Sciatic nerve (tissue), 2 donors: ENCODE measurements at places on chromosomes 5 and 9. TPM values are rescaled to one million over a fixed set of nuclear protein-coding genes. Genes with fewer than 3 reads are reported as not detected.

DNA sequence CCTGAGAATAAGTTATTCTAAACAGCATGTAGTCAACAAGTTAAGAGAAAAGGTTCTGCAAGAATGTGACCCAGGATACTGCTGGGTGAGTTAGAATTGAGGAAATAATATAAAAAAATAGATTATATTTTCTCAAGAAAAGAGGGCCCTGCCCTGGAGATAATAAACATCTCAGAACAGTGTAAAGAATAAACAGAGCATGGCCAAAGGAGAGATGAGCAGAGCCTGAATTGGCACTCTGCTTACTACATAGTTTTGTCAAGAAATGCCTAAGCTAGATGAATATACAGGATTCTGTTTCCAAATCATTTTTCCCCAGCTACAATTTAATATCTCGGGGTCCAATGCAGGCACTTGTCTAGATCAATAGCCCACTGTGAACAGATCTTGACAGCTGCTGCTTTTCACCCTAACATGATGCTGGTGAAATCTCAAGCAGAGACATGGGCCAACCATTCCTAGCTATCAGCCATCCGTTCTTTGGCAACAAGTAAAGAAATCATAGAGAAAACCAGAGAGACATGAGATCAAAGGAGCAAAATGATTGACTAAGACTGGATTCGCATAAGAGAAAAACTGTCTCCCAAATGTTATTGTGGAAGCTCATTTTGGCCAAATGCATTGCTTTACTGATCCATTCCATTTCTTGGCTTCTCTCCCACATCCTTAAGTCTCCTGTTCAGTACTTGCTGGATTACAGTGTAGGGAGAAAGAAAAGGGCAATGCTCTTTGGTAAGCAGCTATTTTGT lies 173.2 kb downstream of the PRELID2 start:
- DNase-seq, result no peak

DNA sequence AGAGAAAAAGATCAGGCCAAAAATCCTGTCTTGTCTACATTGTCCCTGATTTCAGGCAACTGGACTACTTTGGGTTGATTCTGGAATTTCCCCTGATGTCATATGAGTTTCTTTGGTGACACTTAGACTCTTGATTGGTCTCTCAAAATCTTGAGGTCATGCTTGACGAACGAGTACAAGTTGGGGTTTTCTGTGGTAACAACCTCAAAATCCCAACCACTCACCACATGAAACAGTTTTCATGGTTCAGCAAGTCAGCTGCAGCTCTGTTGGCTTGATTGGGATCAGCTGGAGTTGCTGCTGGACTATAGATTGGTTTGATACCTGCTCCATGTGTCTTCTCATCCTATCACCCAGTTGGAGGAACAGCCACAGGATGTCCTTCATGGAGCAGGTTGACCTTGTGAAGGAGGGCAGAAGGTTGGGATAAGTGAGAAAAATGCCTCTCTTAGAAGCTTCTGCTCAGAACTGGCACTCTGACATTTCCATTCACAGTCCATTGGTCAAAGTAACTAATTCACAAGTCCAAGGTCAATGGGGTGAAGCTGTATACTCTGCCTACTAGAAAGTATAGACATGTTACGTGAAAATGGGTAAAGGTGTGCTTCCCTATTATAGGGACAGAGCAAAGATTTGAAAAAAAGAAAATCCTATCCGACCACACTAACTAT lies 284.5 kb downstream of the SH3GL2 start:
- no peak for DNase-seq

- DNase-seq, result no peak
Measured at GRCh38 chr5:51539232-51539631, 156.0 kb downstream of the ISL1 start.

- no peak for DNase-seq
Measured at GRCh38 chr9:125317704-125318103, 56.1 kb downstream of the GAPVD1 start.

DNA sequence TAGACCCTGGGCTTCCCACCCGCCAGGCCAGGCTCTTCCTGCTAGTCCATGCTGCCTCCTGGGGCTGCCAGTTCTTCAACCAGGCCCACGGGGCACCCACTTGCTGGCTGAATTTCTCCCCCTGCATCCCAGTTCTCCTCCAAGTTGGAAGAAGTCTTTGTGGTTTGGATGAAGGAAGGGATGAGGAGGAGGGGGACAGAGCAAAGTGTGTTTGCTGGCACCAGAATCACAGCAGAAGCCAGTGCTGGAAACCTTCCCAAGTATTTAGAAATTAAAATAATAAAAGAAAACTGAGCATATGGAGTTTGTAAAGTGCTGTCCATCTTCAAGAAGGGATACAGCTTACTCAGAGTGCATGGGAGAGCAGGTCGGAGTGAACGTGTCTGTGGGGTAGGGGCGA lies 19.4 kb upstream of the UNC5A start:
- no peak for DNase-seq

DNA sequence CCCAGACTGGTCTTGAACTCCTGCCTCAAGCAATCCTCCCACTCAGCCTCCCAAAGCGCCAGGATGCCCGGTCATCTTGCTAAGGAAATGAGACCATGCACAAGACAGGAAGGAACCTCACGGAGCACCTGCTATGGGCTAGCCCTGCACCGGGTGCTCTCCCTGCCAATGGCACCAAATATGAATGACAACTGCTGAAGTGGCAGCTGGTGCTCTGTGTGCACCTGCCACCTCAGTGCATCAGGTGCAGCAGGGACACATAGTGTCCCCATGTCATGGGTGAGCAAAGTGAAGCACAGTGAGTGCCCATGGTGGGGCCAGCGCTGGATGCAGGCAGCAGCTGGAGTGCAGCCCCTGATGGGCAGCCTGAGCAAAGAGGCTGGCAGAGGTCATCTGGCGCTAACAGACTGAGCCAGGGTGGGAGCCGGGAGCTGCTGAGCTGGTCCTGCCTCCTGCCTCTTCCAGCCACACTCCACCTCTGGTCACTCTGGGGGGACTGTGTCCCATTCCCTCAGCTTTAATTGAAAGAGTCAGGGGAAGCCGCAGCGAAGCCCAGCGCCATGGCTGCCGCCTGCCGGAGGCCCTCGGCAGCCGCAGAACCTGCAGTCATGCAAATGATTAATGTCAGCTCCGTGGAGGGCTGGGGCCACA lies 46.4 kb downstream of the BARX1 start:
- no peak for DNase-seq

- no peak for DNase-seq
Measured at GRCh38 chr9:138020795-138021182, 143.2 kb downstream of the CACNA1B start.

GRCh38 chr5:219991-220390 lies 1.9 kb downstream of the SDHA start:
- no peak for DNase-seq

DNA sequence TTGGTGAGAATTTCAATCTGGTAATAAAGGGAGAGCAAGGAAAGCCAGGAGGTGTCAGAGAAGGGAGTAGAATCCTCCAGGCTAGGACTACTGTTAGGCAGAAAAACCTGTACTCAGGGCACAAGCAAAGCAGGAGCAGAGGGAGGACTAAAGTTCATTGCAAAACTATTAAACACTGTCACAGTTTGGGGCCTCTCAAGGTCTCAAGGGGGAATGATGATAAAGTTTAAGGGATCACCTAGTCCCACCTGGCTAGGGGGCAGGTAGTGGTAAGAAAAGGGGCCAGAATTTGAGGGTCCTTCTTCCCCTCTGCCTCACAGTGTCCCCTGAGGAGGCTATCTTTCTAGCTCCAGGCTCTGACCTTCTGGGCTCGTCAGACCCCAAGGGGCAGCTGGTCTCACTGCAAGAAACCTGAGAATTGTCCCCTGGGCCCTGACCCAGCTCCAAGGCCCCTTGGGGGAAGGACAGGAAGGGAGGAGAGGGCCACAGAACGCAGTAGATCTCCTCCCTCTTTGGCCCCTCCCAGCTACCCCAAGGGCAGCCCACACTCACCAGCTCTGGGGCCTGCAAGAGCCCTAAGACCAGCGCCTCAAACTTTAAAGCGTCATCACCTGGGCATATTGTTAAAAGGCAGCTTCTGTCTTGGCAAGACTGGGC lies 974 bp downstream of the CCDC69 start:
- DNase-seq, result no peak

DNA sequence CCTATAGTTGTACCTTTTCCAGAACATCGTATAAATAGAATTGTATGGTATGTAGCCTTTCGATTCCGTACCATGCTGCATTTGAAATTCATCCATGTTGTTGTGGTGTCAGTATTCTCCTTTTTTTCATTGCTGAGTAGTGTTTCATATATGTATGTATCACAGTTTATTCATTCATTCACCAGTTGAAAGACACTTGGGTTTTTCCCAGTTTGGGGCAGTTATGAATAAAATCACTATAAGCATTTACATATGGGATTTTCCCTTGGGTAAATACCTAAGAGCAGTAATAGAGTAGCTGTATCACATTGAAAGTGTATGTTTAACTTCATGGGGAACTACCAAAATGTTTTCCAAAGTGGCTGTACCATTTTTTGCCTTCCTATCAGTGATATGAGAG lies 16.1 kb upstream of the FKTN start:
- DNase-seq, result no peak

- no peak for DNase-seq
Measured at GRCh38 chr9:126581893-126582292, 31.8 kb upstream of the LMX1B start.

DNA sequence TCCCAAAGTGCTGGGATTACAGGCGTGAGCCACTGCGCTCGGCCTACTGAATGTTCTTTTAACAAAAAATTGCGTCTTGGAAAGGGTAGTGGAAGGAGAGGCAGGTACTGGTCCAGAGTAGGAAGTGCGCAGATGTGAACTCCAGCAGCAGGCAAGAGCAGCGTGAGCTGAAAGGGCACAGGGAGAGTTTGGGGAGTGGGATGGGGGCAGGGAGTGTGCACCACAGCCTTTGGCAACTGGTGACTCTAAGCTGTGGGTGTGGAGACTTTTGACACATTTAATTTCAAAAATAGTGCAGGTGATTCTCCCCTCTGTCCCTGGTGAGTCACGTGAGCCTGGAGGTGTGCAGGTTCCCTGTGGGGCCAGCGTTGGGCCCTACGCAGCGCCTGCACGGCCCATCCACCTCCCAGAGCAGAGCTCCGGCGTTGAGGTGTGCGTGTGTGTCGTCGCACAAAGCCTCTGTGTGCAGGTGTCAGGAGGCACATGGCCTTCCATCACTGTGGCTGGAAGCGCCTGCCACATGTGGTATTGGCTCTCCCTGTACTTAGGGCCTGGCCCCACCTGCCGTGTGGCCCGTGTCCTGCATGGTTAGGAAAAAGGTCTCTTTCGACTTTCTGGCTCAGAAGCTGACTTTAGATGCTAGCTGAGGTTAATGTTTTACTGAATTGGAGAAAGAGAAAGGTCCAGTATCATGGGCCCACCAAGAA lies 11.5 kb downstream of the SQSTM1 start:
- no peak for DNase-seq

- no peak for DNase-seq
Measured at GRCh38 chr9:13665418-13666066, 386.1 kb upstream of the MPDZ start.

GRCh38 chr9:78210841-78211301 lies 25.0 kb upstream of the CEP78 start:
- no peak for DNase-seq

GRCh38 chr5:2047341-2047927 lies 164.7 kb upstream of the IRX4 start:
- DNase-seq, result no peak

- no peak for DNase-seq
Measured at GRCh38 chr5:95347506-95348120, 43.6 kb upstream of the FAM81B start.

GRCh38 chr5:133423011-133423617 lies 189.2 kb downstream of the FSTL4 start:
- DNase-seq, result no peak

DNA sequence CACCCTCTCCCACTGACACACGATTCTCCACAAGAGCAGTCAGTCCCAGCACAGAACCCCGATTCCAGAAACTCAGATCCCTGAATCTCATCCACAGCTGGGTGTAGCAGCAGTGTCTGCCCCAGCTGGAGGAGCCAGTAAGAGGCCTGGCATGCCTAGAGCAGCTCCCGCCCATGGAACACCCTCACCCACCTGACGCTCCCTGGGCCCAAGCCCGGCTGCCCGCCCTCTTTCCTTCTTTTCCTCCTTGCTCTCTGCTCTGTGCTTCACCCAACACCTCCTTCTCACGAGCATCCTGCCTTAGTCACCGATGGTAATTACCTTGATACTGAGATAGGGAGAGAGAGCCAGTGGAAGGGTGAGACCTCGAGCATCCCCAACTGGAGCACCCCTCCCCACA lies 8.7 kb downstream of the PCDH1 start:
- DNase-seq, result no peak

DNA sequence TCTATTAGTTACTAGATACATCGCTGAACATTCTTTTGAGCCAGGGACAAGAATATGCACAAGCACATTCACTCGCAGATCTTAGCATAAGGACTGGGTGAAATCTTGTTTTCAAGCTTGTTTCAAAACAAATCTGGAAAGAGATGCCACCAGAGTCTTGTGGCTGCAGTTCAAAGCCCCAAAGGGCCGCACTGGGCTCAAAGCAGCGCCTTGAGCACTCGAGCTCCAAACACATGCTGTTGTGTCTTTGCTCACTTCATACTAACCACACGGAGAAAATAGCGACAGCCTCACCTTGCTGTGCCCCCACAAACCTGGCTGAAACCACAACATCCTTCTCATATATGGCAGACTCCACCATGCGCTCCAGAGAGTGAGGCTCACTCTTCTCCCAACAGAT lies 34.2 kb upstream of the IL7R start:
- DNase-seq, result no peak

DNA sequence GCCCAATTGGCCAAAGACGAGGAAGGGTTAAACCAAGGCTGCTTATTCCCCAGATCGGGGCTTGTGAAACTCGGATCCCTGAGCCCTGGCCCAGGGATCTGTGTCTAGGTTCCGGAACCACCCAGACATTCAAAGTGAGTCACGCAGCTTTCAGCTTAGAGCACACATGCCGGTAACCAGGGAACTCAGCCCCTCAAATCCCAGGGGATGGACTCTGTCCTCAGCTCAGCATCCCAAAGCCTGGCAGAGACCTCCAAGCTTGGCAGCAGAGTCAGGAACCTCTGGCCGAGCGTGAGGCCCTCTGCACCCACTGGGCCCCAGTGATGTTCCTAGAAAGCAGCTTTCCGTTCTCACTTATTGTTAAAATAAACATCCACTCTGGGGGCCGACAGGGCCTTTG lies 5.1 kb downstream of the PNPLA7 start:
- no peak for DNase-seq

GRCh38 chr5:15021266-15022046 lies 149.9 kb upstream of the ANKH start:
- no peak for DNase-seq

- DNase-seq, result no peak
Measured at GRCh38 chr5:88495810-88496209, 227.2 kb upstream of the TMEM161B start.

Gene SEMA4D
- 35.8 TPM for total RNA-seq

Gene CENPH
- 2.5 TPM for total RNA-seq

Gene OSTF1
- 57.6 TPM for total RNA-seq

Gene SOHLH1
- not detected for total RNA-seq

Gene GPRIN1
- total RNA-seq, result 0.53 TPM

Gene SLC34A3
- total RNA-seq, result not detected

Gene KCNV2
- not detected for total RNA-seq

Gene DRD1
- 0.89 TPM for total RNA-seq

Gene PCDHB6
- total RNA-seq, result 2.4 TPM

Gene SAXO1
- total RNA-seq, result 0.49 TPM

Gene FAM221B
- not detected for total RNA-seq

Gene SLC6A7
- total RNA-seq, result not detected
